ENCODE measurements at places on chromosomes 3 and 15.
A peak's percentile ranks its signal among the peaks of the same experiment; 100 is the strongest.

GRCh38 chr3:36713904-36714303 lies 50.4 kb downstream of the DCLK3 start:
- DNase-seq, result no peak

DNA sequence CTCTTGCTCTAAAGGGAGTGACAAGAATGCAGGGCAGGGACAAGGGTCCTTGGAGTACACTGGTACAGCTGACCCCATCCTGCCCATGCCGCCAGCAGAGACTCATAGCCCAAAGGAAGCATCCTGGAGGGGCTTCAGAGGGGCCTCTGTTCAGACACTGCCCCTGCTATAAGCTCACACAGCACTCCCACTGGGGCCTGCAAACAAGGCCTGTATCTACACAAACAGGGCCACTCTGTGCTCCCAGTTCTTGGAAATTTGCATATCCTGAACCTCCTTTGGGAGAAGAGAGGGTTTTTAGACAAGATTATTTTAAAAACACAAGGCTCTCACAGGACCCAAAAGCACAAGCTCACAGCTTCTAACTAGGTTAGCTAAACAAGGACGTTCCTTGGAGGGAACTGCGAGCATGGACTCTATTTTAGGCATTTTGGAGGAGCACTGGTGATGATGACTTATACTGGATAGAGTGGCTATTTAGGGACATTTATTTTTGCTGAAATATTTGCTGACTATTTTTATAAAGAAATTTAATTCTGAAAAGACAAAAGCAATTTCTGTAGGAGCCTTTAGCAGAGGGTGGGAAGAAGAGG lies 16.4 kb upstream of the ANKRD34C start:
- no peak for DNase-seq

DNA sequence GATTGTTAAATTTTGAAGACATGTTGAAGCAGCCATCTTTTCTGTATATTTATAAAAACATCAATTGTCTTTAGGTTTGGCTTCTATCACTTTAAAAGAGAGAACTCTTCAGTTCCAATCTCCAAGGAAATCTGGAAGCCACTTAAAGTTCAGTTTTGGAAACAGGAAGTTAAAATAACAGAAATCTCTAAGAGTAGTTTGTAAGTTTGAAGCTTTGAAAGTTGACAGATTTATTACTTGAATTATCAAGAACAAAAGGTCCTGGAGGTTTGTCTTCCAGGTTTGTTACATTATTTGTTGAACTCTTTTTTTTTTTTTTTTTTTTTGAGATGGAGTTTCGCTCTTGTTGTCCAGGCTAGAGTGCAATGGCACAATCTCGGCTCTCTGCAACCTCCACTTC lies 30.0 kb downstream of the RNF111 start:
- DNase-seq, result no peak

GRCh38 chr3:157861076-157861765 lies 245.0 kb downstream of the SHOX2 start:
- no peak for DNase-seq

DNA sequence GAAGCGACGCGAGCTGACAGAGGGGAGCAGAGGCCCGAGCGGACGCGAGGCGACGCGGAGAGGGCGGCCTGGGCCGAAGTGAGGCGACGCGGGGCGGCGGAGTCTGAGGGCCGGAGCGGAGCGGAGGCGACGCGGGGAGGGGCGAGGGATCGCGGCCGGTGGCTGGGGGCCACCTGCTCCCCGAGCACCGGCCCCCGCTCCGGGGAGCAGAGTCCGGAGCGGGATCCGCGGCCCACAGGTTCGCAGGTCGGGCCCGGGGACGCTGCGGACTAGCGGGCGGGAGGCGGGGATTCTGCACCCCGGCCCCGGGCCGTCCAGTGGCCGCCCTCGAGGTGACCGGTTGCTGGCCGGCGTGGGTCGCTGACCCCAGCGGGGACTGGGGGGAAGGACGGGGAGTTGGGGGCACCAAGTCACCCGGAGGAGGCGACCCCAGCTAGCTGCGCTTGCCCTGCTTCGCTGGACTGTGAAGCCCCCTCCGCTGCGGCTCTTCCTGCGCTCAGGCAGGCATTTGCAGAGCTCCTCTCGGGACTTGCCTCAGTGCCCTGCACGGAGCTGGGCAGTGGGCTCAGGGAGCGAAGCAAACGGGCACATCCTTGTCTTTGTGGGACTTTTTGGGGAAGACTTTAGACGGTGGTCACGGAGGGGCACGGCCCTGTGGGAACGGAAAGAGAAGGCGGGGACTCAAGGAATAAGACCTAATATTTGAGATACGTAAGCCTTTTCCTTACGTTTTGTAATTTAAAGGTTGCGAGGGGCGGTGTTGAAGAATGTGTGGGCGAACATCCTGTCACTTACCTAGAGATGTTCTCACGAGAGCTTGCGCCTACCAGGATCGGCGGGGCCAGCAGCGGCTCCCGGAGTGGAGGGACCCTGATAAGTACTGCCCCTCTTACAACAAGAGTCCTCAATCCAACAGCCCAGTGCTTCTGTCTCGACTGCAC lies 566 bp downstream of the HMCES start:
- DNase-seq, result peak; percentile 51

DNA sequence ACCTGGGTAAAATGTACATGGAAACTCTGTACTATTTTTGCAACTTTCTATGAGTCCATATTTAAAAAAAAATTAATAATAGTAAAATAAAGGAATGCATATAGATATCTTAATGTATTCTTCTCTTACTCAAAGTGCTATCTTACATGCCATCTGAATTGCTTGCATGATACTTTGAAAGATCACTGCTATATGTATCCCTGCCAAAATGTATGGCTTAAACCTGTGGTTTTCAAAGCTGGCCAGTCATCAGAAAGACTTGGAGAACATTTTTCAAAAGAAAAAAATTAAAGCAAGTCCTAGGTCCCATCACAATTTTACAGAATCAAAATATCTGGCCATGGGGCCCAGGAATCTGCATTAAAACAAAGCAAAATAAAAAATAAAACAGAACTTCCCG lies 262.1 kb downstream of the LPP start:
- no peak for DNase-seq

GRCh38 chr15:41169781-41170180 lies 53.7 kb upstream of the INO80 start:
- DNase-seq, result no peak

- DNase-seq, result no peak
Measured at GRCh38 chr15:51183076-51183475, 88.4 kb upstream of the TNFAIP8L3 start.

DNA sequence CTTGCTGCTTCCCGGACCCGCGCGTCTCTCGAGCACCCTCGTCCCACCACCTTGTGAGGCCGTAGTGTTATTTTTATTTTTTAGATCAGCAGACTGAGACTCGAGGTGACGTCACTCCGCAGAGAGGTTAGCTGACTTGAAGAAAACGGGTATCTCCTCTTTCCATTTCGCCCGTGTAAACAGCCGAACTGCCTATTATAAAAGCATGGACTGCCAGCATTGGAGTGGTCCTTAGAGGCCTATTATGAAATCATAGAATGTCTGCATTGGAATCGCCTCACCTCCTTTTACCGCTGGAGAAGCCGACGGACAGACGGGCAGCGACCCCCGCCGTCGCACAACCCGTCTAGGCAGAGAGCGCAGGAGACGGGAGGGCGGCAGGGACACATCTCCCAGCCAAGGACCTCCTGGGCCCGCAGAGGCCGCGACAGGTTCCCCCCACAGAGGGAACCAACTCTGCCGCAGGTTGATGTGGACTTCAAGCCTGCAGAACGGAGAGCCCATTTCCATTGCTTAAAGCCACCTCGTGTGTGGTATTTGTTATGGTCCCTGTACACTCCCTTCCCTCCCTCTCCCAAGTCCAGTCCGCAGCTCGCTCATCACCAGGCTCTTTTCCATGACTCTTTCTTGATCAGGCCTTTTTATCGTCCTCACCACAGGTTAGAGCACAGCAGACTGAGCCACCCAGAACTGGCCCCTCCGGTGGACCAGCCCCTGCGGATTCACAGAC lies 540 bp upstream of the PPP1R2 start:
- DNase-seq, result no peak

DNA sequence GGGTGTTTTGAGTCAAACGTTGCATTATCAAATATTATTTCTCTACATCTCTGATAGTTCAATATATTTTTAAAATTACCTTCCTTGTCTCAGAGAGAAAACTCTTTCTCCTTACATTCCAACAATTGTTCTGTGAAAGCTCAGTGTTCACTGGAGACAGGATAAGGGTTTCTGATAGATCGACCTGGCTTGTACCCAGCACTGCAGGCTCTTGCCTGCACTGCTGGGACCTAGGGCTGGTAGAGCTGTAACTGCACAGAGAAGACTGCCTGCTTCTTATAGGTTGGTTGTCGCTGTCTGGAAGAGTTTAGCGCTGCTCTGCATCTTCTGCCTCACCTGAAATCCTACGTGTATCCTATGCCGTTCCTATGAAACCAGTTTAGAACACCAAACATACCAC lies 249.9 kb upstream of the LRTM1 start:
- DNase-seq, result no peak

GRCh38 chr15:57330619-57331340 lies 45.5 kb upstream of the CGNL1 start:
- DNase-seq, result no peak

DNA sequence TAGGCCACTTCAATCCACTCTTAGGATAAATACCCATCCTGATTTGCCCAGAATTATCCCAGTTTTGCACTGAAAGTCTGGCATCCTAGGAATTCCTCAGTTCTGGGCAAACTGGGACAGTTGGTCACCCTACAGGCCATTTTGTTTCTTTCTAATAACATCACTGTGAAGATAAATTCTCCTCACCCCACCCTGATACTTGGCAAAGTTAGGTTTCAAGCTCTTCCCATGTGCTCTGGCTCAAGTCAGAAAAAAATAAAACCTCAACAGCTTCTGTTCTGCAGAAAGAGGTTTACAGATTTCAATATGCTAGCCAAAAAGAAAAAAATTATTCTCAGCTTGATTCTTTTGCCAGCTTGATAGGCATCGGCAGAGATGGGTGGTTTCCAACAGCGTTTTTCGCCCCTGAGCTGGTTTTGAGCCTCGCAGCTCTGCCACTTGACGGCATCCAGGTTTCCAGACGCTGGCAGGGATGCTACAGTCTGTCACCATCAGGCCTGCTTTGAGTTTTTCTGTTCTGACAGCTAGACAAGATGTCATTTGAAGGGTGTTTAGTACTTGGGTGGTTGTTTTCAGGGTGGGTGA lies 171.4 kb downstream of the SSR3 start:
- no peak for DNase-seq

DNA sequence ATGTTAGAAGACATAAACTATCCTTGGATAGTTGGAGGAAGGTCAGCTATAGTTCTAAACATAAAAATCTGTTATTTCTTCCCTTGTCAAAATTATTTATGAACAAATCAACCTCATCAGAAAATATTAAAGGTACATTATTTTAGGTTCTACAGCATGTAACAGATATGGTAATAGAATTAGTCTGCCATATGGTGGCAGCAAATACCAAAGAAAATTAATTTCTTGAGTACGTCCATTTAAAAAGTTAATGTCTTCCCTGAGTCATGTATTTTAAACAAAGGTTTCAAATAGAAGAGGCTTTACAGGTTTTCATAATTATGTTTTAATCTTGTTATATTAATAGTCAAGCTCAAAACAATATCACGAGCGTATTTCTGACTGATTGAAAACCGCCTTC lies 17.9 kb upstream of the ANKRD28 start:
- no peak for DNase-seq

DNA sequence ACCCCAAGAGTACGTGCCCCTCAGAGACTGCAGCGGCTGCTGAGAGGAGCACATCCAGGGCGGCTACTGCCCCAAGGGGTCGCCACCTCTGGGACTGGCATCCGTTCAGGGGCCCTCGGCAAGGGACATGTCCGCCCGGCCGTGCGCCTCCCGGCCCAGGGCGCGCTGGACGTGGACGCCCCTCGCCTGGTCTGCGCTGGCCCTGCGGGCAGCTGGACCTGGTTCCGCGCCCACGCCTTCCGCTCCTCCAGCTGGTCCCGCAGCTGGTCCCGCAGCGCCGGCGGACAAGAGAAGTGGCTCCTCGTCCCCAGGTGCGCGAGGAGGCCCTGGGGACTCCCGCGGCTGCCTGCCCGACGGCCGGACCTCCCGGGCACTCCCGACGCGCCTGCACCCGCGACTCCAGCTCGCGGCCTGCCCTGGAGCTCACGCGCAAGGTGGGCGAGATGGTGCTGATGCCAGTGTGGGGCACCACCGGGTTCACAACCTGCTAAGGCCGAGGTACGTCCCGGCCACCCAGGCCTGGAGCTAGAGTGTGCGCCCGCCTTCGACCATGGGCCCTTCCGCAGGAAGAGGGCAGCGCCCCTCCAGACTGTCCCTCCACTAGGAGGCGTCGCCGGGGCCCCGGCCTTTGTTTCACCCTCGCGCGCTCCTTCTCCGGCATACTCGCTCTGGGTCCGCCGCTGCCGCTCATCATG lies 14.4 kb upstream of the GP9 start:
- no peak for DNase-seq

- no peak for DNase-seq
Measured at GRCh38 chr3:37509069-37509468, 334.7 kb upstream of the LRRFIP2 start.

GRCh38 chr15:92869263-92869940 lies 30.7 kb upstream of the CHD2 start:
- DNase-seq, result no peak

DNA sequence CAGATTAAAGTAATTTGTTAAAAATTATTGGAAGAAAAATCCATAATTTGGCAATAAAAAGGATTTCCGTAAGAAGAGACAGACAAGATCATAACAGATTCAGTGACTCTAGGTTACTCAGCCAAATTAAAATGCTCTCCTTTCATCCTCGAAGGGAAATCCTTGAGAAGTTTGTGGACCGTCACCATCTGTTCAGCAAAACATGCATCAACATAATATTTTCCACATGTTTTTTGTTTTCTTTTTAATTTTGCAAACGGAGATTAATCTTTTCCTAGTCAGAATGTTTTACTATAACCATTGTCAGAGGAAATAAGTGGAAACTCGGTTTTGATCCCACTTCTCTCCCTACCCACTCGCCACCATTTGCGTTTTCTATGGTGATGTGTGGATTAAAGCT lies 128.3 kb downstream of the TMCO5A start:
- no peak for DNase-seq

- peak; percentile 80 for DNase-seq
Measured at GRCh38 chr3:129121792-129122411, at the start of gene RAB43. RAB43 (minus strand) TSS chr3:129121804; CDS start chr3:129121489, 315 bp downstream.
